ELR (cell line): ENCODE measurements at places on chromosomes 1 and 21.

DNA sequence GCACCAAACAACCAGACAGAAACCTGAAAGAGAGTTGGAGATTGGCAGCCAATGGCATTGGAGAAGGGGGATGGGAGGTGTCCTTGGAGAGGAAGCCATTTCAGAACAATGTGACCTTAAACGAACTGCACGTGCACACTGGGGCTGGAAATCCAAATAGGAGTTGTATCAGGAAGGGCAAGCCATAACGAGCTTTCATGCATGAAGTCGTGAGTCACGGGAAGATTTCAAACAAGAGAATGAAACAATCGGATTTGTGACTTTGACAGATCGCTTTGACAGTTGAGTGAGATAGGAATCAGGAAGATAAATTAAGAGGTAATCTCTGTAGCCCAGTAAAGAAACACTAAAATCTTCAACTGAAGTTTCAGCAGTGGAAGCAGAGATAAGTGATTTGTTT is 445.8 kb upstream of the ZP4 start:
- no peak for DNase-seq

DNA sequence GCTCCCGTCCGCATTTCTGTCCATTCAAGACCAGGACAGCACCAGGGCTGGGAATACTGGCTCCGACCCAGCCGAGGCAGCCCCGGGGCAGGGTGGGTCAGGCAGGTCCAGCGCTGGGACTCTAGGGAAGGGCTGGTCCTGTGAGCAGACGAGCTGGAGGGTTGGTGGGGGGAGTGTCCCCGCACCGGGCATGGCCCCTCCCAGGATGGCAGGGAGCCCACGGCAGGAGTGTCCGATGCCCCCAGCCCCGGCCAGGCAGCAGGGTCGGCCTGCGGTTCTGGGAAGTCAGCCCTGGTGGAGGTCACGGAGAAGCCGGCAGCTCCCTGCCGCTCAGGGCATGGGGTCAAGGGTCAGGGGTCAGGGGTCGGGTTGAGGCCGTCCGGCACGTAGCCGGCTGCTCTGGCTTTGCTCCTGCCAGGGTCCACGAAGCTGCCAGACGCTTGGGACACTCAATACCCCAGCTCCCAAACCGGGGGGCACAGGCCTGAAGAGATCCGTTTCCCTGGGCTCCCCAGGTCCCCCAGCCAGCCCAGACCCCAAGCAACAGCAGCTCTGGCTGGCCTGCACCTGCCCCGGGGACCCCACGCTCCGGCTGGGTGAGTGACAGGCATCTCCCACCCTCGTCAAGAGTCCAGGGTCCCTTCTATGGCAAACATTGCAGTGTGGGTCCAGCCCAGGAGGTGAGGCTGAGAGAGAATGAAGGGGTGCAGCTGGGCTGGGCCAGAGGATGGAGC is 6.7 kb downstream of the C1QTNF12 start:
- DNase-seq: no peak

DNA sequence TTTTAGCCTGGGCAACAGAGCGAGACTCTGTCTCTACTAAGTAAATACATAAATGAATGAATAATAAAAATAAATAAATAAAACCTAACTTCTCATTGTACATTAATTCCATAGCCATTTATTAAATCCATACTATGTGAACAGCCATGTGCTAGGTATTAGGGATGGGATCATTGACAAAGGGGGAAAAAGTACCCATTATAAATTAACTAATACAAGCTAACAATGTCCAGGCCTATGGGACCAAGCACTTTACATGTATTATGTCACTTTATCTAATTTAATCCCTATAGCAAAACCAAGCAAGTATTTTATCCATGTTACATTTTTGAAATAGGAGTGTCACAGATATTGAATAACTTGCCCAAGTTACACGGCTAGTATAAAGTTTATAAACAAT is 2.6 kb upstream of the CDC7 start:
- no peak for DNase-seq

DNA sequence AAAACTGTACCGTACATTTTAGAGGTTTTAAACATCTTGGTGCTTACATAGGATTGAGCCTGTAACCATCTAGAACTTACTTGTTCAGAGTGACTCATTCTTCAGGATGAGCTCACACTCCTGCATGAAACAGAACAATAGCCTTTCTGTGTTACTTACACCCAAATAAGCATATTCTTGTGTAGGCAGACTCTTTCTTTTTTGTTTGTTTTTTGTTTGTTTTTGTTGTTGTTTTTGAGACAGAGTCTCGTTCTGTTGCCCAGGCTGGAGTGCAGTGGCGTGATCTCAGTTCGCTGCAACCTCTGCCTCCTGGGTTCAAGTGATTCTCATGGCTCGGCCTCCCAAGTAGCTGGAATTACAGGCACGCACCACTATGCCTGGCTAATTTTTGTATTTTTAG is 3.8 kb upstream of the CA6 start:
- DNase-seq: peak; percentile 87

DNA sequence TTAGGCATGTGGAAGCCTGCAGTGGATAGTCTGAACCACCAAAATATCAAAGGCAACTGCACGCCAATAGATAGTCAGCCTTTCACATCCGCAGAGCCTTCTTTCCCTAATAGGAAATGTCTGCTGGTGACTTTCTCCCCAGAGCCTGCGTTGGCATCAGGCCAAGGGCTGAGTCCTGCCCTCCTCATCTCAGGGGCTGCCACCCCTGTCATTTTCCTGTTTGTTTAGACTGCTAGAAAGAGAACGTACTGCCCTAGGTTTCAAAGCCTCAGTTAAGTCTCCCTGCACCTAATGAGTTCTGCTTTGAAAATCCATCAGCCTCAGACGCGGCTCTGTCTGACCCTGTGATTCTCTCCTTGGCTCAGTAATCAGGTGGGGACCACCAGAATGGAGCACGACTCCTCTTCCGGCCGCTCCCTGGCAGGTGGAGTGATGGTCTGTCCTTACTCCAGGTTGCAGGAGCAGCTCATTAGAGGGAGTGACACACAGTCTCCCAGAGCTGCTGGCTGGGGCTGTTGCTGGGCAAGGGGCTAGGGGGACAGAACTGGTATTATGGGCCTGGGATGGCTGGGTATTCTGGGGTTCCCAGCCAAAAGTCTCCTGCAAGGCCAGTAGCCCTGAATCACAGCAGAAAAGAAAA is 27.3 kb downstream of the STUM start:
- no peak for DNase-seq

DNA sequence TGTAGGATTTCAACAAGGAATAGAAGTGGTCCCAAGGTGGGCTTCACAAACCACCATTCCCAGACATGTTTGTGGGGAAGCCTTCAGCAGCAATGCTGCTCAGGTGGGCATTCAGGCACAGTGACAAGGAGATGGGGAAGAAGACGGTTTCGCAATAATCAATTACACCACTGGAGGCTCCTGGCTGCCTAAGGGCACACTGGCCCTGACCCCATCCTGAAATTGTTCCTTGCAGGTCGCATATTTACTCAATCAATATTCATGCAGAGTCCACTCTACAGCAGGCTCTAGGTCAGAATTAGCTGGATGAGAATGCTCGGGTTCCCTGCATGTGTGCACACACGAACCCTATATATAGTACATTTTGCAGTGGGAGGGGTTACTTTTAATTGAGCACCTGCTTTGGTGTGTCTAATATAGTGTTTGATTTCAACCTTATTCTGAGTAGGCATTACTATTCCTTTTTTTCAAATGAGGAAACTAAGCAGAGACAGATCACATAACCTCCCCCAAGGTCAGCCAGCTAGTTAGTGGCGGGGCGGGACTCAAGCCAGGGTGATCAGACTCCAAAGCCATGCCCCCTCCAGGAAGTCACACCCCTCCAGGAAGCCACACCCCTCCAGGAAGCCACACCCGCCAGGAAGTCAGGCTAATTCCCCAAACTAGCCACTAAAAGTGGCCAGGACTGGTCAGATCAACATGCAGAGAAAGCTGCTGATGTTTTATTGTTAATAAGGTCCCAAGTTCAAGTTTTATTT is 106.5 kb downstream of the HLCS start:
- peak; percentile 84 for DNase-seq

DNA sequence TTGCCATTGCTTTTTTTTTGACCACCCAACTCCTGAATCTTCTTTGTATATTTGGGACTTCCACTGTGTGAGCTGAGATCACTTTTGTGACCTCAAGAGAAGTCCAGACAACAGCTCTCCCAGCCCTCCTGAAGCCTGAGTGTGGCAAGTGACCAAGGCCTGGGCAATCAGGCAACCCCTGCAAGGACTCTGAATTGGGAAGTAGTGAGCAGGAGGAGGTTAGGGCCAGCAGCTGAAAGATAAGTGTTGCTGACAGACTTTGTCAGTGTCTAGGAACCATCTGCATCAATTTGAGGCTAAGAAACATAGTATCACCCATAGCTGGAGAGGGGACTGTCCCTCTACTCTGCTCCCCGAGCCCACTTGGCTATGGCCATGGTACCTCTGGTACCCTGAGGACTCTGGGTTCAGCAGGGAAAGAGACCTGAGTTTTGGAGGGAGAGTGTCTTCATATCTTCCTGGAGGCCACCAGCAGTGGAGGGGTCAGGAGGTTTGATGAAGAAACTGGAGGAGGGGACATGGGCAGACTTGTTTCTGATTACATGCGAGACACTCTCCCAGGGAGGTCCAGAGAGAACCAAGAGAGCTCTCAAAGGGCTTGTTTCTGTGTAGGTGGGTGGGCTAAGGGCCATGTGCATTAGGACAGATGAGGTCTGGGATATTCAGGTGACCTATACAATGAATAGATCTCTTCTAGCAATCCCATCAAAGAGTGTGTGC is 147.0 kb upstream of the DNAH14 start:
- DNase-seq: no peak

- DNase-seq: peak; percentile 96
Observed at GRCh38 chr1:27968692-27969091, 8.9 kb downstream of the XKR8 start.
